ENCODE measurements at places on chromosomes 4 and X. TPM values are rescaled to one million over a fixed set of nuclear protein-coding genes. Genes with fewer than 3 reads are reported as not detected.

DNA sequence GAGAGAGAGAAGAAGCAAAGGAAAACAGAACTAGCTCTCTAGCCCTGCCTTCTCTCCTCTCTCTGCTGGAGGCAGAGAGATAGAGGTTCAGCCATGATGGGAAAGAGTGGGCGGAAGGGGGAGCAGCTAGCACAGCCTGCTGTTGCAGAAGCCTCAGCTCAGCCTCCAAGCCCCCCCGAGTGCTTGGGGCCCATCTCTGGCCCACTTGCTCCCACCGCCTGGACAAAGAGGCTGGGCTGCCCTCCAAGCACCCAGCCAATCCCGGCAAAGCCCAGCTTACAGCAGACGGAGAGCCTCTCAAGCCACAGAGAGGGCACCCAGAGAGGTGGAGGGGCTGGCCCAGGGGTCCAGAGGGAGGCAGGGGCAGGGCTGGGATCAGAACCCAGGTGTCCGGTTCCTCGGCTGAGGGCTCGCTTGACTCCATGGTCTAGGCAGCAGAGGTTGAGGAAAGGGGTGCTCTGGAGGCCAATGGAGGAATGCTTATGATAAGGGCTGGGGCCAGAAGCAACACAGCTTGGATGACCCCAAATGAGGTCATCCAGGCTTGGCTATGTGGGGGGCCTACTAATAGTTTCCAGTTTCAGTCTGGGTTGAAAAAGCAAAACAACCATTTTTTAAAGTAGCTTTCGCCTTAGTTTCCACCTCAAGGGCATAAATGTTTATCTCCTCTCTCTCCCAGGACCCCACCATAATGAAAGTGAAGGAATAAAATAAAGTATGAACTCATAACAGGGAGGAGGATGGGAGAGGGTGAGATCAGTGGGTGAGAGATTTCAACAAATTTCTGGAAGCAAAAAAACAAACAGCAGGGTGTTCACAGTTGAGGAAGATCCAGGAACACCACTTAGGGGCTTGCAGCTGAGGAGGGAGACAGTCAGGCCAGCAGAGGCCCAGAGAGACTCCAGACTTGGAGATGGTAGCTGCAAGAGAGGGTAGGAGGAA lies 24.9 kb upstream of the IQSEC2 start:
- no peak for DNase-seq

DNA sequence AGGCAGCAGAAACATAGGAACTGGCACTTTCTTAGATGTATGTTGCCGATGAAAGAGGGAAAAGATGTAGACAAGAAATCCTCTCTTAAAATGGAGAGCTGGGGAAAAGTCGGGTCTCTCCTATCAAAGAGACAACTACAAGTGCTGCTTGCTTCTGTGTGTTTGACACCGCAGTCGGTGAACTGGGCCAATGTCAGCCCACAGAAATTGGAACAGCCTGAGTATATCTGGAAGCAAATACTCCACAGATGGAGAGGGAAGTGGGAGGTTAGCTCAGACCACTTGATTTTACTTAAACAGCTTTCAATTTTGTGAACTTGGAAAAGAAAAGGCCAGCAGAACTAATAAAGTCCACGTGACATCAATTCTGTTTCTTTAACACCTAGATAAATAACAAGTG lies 230.9 kb upstream of the FAT1 start:
- no peak for DNase-seq

- DNase-seq: no peak
Observed at GRCh38 chr4:52203351-52203750, 152.2 kb downstream of the SPATA18 start.

DNA sequence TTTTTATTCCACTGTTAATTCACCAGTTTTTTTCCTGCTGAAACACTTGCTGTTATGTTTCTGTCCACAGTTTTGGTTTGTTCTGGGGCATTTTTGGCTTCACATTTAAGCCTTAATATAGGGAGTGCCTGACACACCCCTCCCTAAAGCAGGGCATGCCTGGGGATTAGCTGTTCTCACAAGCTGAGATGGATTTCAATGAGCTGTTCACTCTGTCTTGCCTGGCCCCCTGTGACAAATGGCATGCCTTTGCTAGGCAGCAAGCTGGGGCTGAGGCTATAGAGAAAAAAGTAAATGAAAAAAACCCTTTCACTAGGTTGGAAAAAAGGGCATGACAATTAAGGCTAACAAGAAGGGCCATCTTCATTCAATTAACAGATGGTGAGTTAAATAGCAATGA lies 22.4 kb downstream of the LPAR4 start:
- no peak for DNase-seq

DNA sequence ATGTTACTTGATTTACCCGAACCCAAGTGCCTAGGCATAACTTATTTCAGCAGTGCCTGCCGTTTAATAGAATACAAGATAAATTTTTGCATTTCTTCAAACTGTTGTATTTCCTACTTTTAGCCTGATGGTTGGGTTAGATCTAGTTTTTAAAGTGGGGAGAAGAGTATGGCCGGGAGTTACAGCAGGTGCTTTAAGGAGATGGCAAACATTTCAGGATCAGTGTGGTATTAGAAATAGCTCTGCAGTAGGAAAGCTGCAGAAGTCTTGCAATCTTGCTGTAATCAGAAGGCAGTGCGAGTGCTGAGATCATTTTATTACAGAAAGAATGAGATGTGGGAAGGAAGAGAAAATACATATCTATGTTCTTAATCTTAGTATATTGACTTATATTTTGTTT lies 977.8 kb upstream of the TENM3 start:
- DNase-seq: no peak

DNA sequence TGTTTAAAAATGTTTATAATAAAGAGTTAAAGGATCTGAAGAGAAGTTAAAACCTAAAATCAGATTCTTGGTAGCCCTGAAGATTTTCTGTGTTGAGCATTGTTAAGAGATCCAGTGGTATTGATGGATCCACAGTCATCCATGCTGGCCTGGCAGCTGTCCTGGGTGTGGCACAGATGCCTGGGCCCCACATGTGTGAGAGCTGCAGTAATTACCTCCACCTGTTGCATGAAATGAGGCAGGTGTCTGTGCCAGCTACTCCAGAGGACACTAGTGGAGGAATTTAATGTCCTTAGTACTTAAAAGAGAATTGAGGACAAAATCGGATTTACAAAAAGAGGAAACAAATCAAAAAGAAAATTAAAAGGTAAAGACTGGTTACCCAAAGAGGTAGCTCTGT lies 44.0 kb downstream of the MGST2 start:
- DNase-seq: no peak

GRCh38 chrX:4670606-4671005 lies 957.2 kb upstream of the PRKX start:
- no peak for DNase-seq

- DNase-seq: no peak
Observed at GRCh38 chr4:148152868-148153625, 289.2 kb downstream of the NR3C2 start.

DNA sequence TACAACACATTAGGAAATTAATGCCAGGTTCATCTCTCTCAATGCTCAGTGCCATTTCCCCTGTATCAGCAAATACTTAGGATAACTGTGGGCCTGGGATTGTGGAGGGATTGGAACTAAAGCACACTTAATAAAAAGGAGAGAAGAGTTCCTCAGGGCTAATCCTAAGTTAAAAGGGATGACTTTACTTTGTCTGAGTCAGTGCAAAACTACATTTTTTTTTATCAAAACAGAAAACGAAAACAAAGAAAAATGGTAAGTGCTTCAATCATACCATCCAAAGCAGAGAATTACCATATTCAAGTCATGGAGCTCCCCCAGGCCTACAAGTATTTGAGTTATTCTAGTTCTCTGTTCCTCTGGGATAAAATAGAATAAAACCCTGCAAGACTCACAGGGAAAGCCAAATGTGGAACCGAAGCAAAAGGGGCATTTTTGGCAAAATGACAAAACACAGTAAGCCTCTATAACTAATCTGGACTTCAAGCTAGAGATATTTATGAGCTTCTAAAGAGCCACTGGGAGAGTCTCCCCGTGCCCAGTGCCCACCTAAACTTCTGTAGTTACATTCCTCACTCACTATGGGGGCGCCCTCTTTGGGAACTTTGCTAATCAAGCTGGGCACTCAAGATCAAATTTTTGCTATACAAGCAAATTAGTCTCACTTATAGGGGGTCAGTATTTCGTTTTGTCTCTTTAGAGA lies 53.4 kb downstream of the PALLD start:
- no peak for DNase-seq

DNA sequence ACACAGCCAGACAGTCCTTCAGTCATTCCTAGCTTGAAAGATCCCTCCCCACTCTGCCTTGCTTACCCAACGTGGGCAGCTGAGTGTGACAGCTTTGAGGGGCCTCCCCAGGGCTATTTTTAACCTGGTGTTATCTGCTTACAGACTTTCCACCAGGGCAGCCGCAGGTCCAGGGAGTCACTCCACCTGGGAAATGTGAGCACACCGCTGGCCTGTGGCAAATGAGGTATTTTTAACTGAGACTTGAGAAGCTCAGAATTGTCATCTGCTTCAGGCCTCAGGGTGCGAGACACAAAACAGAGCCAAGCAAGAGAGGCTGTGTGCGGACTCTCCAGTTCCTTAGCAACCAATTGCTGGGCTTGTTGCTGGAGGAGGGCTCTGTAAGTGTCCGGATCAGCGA lies 13.0 kb downstream of the CORIN start:
- DNase-seq: no peak

Gene CTAG2
- not detected for polyA plus RNA-seq

Gene CXCL1
- 2.0 TPM for polyA plus RNA-seq

Gene CEP44
- 23.2 TPM for polyA plus RNA-seq

Gene SPANXC
- not detected for polyA plus RNA-seq
